ENCODE measurements at places on chromosomes 6 and 20.
A peak's percentile ranks its signal among the peaks of the same experiment; 100 is the strongest.

DNA sequence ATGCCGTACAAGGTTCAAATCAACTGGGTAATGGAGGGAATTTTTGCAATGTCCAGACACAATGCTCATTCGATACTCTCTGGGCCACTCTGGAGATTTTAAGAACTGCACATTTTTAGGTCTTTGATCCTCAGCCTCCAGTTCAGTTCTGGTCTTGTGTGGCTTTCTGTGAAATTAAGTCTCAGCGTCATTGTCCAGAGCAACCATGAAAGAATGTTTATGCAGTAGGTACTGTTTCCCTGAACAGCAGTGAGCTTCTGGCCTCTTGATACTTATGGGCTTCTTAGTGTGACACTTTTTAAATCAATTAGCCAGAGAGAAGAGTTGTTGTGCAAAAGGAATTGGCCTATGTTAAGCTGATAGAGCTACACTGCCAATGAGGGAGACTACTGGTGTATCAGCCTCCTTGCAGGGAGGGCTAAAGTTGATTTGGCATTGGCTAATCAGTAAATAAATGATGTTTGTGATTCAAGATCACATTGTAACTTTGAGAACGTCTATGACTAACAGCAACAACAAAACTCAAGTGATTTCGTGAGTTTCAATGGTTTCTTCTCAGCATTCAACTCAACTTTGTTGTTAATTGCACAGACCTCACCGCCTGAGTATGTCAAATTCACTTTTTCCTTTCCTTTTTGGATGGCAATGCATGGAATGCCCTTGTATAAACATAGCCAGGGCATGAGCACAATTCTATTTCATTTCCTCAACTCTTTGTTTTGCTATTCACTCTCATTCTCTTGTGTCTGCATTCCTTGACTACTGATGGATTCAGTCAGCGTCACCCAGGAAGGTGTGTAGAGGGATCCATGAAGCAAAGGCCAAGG lies 85.1 kb downstream of the GJA1 start:
- DNase-seq, result peak; percentile 82

GRCh38 chr20:63977739-63978276 lies 1.6 kb downstream of the SAMD10 start:
- no peak for DNase-seq

- no peak for DNase-seq
Observed at GRCh38 chr6:51565472-51565871, 521.9 kb downstream of the PKHD1 start.

- no peak for DNase-seq
Observed at GRCh38 chr6:132270726-132271402, 130.4 kb downstream of the MOXD1 start.

DNA sequence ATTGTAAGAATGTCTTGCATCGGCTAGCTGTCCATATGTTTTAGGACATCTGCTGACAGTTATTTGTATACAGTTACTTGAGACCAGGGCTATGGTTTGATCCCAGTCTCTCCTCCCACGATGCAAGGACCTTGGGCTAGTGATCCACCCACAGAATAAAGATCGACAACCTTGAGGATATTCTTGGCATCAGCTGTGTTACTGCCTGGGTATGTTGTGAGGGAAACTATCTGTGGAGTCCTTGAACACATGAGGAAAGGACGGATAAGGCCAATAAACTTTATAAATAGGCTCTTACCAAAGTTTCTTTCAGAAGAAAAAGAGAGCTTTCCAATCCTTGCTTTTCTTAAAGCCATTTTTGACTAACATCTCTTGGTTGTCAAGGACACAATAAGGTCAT lies 70.8 kb upstream of the HEY2 start:
- no peak for DNase-seq

DNA sequence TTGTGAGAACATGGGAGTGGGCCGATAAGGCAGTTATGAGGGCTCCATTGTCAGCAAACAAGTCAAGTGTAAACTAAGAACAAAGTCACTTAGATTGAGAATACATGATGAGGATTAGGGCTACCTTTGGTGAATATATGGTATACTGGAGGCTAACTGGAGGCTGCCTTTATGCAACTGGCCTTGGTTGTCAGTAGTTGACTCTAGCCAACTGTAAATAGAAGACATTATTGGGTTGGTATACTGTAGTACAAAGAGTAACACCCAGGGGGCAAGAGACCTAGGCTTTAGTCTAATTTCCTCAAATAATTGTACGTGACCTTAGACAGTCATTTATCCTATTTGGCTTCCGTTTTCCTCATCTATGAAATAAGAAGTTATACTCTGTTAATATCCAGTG lies 235.2 kb downstream of the ARID1B start:
- no peak for DNase-seq

DNA sequence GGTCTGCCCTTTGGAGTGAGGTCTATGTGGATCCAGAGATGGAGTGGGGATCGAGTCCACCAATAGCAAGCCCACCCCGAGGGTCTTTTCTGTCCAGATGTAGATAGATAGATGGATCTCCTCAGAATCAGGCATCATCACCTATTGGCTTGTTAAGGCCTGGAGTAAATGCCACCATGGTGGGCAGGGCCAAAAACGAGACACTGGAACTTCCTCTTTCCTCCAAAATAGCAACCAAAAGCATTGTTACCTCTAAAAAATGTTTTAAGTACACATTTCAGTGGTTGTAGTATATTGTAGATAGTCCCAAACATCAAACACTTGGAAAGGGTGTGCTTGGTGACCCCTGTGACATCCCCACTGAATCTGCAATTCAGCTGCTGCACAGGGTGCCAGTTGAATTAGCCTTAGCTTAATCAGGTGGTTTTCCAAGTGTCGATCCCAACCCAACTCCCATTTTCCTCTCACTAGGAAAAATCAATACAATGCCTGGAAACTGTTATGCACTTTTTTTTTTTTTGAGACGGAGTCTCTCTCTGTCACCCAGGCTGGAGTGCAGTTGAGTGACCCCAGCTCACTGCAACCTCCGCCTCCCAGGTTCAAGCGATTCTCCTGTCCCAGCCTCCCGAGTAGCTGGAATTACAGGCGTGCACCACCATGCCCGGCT lies 35.0 kb upstream of the NELFCD start:
- DNase-seq, result no peak

- no peak for DNase-seq
Observed at GRCh38 chr6:13422681-13423221, 64.6 kb downstream of the GFOD1 start.

- peak; percentile 81 for DNase-seq
Observed at GRCh38 chr20:63223121-63223825, 7.3 kb upstream of the YTHDF1 start.

- no peak for DNase-seq
Observed at GRCh38 chr20:61682114-61682995, 383.3 kb downstream of the TAF4 start.

DNA sequence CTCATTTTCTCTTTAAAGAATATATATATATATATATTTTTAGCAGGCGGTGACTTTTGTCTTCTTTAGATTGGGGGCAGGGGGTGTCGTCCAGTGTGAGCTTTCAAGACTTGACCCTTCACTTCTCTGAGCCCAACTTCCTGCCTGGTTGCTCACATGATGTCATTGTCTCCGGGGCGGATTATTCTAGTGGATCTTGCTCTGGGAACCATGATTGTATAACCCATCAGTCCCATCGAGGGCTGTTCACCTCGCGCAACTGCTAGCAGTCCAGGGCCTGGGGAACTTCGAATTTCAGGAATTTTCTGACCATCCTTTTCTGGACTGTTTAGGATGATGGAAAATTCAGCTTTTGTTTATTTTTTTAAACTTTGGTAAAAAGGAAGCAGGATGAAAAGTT lies 1.0 kb downstream of the IGF2R start:
- peak; percentile 68 for DNase-seq

- no peak for DNase-seq
Observed at GRCh38 chr6:122347280-122347679, 52.2 kb upstream of the HSF2 start.

DNA sequence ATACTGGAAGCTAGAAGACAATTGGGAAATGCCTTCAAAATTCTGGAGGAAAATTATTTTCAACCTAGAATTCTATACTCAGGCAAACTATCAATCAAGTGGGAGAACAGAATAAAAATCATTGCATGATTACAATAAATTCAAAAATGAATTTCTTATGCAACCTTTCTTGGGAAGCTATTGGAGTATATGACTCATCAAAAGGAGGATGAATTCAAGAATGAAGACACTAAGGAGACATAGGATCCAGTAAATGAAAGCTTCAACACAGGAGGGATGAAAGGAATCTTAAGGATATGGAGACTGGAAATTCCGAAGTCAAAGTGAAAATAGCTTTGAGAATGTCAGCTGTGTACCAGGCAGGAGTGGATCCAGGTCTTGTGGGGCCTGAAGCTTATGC lies 12.6 kb upstream of the UBR2 start:
- DNase-seq, result no peak

GRCh38 chr20:35297740-35298139 lies 5.5 kb upstream of the FAM83C start:
- no peak for DNase-seq

DNA sequence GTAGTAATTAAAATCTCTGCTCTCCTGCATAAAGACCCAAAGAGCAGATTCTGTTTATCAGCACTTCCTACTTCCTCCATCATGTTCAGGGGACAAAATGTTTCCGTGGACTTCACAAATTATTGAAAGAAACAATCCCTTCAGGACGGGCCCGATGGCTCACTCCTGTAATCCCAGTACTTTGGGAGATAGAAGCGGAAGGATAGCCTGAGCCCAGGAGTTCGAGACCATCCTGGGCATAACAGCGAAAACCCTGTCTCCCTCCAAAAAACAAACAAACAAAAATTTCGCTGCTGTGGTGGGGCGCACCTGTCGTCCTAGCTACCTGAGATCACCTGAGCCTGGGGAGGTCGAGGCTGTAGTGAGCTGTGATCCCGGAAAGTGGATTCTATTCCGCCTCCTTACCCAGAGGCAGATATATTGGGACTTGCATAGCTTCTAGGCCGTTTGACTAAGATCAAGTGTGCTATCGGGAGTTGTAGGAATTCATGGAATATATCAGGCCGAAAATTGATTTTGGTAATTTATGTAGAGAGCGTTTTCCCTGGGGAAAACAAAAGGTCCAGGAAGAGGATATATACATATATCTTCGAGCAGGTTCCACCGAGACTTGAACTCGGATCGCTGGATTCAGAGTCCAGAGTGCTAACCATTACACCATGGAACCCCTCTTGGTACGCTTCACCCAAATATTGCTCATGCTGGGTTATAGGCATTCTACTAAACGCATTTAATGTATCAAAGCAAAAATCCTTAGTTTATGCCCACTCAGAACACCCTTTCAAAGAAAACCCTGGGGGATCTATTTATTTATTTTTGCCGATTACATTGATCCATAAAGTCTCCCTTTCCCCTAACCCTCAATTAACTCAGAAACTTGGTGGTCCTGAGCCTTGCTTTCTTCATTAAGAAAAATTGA lies 74.5 kb upstream of the ZNF184 start:
- DNase-seq, result no peak

DNA sequence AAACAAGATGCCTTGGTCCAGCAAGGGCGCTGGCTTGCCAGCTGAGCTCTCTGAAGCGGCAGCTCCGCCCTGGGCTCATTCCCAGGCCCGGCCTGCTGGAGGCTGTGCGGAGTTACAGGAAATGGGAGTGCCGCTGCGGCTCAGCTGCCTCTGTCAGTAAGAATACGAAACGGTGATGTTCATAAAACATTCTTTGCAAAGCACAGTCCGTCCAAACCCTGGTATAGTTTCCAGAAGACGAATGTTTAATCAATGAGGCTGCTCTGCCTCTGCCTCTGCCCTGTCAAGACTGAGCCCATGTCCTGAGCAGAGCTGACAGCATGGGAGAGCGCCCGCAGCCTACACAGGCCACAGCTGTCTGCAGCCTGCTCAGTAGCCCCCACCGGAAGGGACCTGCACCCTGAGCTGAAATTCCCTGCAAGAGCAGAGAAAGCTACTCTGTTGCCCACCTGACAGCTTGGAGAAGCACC lies 153.3 kb upstream of the SNX9 start:
- DNase-seq, result peak; percentile 73

DNA sequence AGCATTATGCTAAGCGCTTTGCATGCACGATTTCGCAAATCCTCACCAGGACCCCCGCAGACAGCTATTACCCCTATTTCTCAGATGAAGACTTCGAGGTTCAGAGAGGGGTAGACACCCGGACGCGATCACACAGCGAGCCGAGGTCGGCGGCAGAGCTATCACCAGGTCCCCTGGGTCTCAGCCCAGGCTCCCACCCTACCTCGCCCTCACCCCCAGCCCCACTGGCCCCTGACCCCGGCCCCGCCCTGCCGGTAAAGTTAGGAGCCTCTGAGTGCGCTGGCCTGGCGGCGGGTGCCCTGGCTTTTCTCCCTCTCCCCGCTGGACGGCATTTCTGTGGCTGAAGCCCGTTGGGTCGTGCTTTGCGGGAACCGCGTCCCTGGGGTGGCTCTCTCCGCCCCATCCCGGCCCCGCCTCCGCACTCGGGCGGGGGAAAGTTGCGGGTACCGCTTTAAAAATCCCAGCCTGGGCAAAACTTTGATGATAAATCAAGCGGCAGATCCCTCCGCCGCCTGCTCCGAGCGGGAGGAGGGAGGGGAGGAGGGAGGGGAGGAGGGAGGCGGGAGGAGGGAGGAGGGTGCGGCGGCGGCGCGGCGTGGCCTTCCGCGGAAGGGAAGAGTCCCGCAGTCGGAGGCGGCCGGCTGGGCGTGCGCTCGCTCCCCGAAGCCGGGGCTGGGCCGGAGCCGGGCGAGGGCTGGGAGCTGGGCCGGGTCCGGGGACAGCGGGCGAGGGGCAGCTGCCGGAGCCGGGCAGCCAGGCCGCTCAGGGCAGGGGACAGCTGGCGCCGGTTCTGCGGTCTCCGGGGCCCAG lies at the start of gene VSTM2L:
Gene VSTM2L, plus strand, starts transcription at position 624 of the 810 bp plus-strand sequence. CDS start 224 bp downstream, outside the sequence.
- peak; percentile 39 for DNase-seq

DNA sequence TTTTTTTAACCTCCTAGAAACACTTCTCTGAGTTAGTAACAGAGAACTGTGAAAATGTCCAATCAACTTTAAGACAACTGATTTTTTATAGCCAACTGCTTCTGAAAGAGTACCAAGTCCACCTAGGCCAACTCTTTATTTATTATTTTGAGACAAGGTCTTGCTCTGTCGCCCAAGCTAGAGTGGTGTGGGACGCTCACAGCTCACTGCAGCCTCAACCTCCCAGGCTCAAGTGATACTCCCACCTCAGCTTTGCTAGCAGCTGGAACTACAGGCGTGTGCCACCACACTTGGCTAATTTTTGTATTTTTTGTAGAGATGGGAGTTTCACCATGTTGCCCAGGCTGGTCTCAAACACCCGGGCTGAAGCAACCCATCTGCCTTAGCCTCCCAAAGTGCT lies 331.6 kb downstream of the RNGTT start:
- no peak for DNase-seq
